Stimulated activated memory B cell treated with anti-CD40 and anti-IgM and Interleukin-4, amounts not matched to agents 10 μg/mL and 1 μg/mL and 100 μg/mL, for 72 hours (primary cell): ENCODE measurements at places on chromosomes 7 and 10.
A peak's percentile ranks its signal among the peaks of the same experiment; 100 is the strongest.

DNA sequence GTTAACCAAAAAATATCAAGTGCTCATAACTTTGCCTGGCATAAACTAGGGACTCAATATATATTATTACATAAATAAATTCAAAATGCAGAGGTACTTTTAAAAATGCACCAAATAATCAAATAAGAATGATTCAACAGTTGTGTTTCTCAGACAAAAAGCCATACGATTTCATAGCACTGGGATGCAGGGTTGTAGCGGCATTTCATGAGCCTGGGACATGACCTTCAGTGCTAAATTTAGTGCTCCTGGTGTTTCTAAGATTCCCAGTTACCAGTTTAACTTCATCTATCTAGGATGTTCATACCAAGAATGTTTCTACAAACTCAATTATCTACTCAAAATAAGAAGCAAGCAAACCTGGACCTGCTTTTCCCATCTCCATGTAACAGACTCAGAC, 4.0 kb downstream of the JAZF1 start:
- no peak for ATAC-seq

GRCh38 chr10:132248455-132249225, 59.1 kb downstream of the STK32C start:
- ATAC-seq: peak; percentile 49

- peak; percentile 95 for ATAC-seq
Observed at GRCh38 chr10:49568235-49568634, 29.3 kb upstream of the ERCC6 start.

- ATAC-seq: no peak
Observed at GRCh38 chr7:66927348-66927948, 6.4 kb downstream of the TMEM248 start.

GRCh38 chr7:136144182-136144581, 167.0 kb upstream of the MTPN start:
- ATAC-seq: no peak

- ATAC-seq: no peak
Observed at GRCh38 chr7:135260930-135261721, 27.5 kb downstream of the STRA8 start.

GRCh38 chr7:51023547-51023946, 240.9 kb upstream of the GRB10 start:
- no peak for ATAC-seq

DNA sequence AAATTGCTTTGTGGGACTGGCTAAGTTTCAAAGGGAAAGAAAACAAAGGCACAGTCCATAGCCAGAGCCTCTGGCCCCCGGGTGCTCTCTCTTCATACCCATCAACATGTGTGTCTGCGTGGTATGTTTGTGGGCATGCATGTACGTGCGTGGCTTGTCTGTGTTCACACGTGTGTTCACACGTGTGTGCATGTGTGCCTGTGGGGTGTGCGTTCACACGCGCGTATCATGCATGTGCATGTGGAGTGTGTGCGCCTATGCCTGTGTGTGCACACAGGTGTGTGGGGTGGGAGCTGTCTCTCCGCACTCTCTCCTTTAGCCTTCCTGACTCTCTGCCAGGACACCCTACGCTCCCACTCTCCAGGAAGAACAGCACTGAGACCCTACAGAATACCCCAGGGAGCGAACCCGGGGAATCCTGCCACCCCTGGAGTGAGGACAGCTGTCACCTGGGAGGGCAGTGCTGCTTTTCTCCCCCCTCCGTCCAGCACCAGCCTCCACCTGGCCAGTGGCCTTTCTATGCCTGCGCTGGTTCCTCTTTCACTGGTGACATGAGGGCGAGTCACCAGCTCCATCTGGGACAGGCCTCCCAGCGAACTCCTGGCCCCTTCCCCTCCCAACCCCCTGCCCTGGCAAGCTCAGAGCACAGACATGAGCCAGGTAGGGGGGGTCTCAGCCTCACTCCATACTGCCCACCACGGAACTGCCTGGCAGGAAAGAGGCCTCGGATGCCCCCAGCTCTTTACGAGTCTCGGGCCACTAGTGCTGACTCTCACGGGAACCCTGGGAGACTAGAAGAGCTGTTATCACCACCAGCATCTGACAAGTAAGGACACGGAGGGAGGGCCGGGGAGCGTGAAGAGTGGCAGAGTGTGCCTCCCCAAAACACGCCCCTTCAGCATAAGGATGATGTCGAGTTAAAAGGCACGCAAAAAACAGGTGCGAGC, 16.5 kb downstream of the WDR86 start:
- ATAC-seq: no peak

GRCh38 chr10:93080350-93081046, 6.8 kb downstream of the CYP26A1 start:
- ATAC-seq: peak; percentile 62

DNA sequence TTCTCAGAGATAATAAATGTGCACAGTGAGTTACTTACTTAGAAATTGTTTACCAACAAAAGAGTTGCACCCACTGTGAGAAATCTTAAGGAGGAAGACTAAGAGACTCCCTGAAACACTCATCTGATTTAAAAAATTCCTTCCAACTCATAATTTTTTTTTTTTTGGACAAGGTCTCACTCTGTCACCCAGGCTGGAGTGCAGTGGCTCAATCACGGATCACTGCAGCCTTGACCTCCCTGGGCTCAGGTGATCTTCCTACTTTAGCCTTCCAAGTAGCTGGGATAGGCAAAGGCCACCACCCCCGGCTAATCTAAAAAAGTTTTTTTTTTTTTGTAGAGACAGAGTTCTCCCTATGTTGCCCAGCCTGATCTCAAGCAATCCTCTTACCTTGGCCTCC, 36.0 kb downstream of the MALSU1 start:
- no peak for ATAC-seq

DNA sequence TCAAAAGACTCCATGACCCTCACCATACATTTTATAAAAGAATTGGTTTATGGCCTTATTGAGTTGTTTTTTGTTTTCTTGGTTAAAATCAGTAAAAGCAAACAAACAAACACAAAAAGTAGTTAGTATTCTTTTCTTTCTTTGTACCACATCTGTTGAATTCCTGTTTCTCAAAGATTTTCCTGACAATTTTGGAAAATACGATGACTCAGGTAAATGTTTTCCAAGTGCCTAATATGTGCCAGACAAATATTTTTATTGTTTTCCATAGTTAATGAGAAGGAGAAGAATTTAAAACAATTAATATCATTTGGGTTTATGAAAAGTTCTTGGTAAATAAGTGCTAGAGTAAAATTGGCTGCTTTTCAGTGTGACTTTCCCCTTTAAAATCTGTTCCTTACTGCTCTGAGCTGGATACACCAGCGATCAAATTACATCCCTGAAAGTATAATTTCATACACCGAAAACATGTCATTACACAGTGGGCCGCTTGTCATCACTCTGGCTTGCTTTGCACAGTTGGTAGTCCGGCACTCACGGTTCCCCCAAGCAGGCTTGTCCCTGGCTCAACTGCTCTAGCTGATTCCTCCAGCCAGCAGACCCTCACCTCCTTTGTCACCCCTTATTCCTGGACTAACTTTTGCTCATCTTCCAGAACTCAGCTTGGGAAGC, 80.5 kb downstream of the TBXAS1 start:
- no peak for ATAC-seq

DNA sequence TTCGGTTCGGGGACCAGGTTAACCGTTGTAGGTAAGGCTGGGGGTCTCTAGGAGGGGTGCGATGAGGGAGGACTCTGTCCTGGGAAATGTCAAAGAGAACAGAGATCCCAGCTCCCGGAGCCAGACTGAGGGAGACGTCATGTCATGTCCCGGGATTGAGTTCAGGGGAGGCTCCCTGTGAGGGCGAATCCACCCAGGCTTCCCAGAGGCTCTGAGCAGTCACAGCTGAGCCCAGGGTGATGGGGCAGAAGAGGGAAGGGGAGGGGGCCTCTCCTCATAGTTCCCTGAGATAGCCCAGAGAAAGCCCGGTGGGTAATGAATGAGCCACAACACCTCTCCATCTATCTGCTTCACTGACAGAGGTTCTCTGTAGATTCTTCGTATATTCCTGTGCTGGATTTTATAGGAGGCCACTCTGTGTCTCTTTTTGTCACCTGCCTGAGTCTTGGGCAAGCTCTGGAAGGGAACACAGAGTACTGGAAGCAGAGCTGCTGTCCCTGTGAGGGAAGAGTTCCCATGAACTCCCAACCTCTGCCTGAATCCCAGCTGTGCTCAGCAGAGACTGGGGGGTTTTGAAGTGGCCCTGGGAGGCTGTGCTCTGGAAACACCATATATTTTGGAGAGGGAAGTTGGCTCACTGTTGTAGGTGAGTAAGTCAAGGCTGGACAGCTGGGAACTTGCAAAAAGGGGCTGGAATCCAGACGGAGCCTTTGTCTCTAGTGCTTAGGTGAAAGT, 16.4 kb downstream of the PRSS2 start:
- no peak for ATAC-seq

DNA sequence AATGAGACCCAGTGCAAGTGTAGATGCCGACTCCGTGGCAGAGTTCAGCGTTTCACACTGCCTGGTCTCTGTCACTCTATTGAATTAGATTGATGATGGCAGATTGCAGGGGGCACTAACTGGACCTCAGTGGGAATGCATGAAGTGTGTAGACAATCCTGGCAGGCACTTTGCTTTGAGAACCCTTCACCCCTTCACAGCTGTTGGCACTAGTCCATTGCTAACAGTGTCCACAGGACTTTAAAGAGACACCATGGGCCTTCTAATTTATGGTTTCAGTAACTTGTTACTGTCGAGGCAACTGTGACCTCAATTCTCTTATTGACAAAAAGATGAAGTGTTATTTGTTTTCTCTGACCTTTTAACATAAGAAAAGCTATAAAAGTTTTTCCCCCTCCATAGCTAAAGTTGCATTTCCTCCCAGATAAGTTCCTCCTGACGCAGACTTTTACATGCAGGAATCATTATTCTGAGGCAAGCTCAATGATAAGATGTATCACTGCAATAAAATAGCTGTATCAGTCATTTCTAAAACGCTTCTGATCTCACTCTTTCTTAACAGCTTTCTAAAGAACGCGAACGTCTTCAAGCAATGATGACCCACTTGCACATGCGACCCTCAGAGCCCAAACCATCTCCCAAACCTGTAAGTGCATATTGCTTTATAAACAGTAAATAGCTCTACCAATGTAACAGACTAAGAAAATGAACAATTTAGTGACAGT, 238.9 kb downstream of the FOXP2 start:
- ATAC-seq: no peak

GRCh38 chr7:88001744-88002530, 67.9 kb downstream of the ADAM22 start:
- no peak for ATAC-seq

GRCh38 chr10:87503886-87504285, 807 bp upstream of the MINPP1 start:
- no peak for ATAC-seq

DNA sequence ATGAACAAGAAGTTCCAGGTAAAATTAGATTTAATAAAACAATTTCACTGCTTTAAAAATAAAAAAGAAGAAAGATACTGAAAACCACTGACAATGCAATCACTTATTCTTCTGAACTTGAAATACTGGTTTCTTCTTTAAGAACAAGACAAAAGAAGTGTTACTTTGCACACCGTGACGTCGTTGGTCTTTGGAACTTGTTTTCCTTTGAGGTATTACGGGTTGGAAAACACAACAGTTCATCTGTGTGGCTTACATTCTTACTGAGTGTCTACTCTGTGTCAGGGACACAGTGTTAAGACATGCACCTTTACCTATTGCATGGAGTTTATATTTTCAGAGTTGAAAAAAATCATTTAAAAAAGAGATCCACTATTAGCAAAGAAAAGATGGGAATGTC, 41.3 kb upstream of the UCN3 start:
- ATAC-seq: no peak

- ATAC-seq: no peak
Observed at GRCh38 chr7:105764506-105764905, 111.9 kb downstream of the ATXN7L1 start.

- no peak for ATAC-seq
Observed at GRCh38 chr10:12934777-12935176, 66.7 kb downstream of the CCDC3 start.

DNA sequence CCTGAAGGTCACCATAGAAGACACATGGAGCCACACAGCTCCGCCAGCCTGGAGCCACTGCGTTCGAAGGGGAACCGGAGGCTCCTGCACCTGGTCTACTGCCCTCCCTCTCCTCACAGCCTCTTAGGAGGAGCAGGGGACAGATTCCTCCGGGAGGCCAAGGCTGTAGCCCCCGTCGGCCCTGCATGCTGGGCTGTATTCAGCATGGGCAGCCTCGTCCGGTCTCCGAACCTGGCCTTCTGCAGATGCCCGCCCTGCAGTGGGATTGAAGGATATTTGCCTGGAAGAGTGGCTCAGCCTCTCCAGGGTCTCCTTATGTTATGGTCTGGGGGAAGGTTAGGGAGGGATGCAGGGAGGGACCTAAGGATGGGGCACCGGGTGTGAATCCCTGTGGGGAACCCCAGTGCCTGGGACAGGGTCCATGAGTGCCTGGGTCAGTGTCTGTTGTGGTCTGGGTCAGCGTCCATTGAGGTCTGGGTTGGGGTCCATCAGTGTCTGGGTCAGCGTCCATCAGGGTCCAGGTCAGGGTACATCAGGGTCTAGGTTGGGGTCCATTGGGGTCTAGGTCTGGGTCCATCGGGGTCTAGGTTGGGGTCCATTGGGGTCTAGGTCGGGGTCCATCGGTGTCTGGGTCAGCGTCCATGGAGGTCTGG, 13.0 kb upstream of the SCART1 start:
- no peak for ATAC-seq

- no peak for ATAC-seq
Observed at GRCh38 chr7:73799282-73800141, 29.4 kb upstream of the CLDN3 start.

DNA sequence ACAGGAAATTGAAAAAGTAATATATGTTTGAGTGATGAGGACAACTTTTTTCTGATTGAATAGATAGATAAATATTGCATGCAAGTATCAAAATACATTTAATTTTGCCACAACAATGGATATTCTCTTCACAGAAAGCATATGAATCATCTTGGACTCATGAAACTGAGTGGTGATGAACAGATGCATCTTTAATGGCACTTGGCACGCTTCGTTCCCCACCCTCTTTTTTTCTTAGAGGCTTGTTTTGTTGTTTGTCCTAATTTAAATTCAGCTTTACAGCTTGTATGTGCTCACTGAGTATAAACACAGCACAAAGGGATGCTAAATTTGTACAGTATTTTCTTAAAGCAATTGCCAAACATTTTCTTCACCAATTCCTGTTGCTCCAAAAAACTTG, 145.0 kb upstream of the YAE1 start:
- ATAC-seq: no peak

DNA sequence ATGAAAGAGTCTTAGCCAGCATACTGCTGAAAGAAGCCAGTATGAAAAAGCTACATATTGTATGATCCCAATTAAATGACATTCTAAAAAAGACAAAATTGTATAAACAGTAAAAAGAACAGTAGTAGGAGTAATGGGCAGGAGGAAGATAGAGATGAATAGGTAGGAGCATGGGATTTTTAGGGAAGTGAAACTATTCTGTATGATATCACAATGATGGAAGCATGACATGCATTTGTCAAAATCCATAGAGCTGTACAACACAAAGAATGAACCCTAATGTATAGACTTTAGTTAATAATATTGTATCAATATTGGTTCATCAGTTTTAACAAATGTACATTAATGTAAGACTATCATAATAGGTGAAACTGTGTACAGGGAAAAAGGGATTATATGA, 147.9 kb downstream of the IMMP2L start:
- ATAC-seq: no peak

GRCh38 chr10:16952610-16953009, 135.4 kb upstream of the RSU1 start:
- no peak for ATAC-seq

- ATAC-seq: no peak
Observed at GRCh38 chr7:132544025-132544424, 32.2 kb downstream of the PLXNA4 start.

- ATAC-seq: no peak
Observed at GRCh38 chr7:71145906-71146901, 14.3 kb downstream of the GALNT17 start.
